Epithelial cell of alveolus of lung (primary cell): ENCODE measurements at places on chromosomes 4 and X. TPM values are rescaled to one million over a fixed set of nuclear protein-coding genes. Genes with fewer than 3 reads are reported as not detected.

FRMD7 gene
- total RNA-seq = not detected in 2 replicates

AFAP1 gene
- 22.8 and 68.5 TPM in 2 replicates for total RNA-seq

PLXNB3 gene
- 1.4 and 4.2 TPM in 2 replicates for total RNA-seq

SPACA5B gene
- total RNA-seq = not detected in 2 replicates

TLL1 gene
- total RNA-seq = 0.08 and 0.26 TPM in 2 replicates

ARHGAP6 gene
- total RNA-seq = 4.4 and 15.3 TPM in 2 replicates

DRP2 gene
- 0.80 and 1.3 TPM in 2 replicates for total RNA-seq
